Left renal cortex interstitium (tissue), 4 donors: ENCODE measurements at places on chromosomes 16 and 17. TPM values are rescaled to one million over a fixed set of nuclear protein-coding genes. Genes with fewer than 3 reads are reported as not detected.

DNA sequence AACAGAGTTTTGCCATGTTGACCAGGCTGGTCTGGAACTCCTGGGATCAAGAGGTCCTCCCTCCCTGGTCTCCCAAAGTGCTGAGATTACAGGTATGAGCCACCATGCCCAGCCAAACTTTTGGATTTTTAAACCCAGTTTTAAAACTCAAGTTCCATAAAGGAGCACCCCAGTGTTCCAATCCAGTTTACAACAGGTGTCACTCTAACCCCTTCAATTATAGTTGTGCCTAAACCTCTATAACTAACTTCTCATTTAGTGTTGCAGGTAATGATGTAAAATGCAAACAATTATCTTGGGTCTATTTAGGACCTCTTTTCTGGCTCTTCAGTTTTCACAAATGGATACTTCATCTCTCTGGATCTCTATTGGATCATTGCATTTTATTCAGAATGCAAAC lies 7.8 kb upstream of the ADAP2 start:
- no peak for DNase-seq

DNA sequence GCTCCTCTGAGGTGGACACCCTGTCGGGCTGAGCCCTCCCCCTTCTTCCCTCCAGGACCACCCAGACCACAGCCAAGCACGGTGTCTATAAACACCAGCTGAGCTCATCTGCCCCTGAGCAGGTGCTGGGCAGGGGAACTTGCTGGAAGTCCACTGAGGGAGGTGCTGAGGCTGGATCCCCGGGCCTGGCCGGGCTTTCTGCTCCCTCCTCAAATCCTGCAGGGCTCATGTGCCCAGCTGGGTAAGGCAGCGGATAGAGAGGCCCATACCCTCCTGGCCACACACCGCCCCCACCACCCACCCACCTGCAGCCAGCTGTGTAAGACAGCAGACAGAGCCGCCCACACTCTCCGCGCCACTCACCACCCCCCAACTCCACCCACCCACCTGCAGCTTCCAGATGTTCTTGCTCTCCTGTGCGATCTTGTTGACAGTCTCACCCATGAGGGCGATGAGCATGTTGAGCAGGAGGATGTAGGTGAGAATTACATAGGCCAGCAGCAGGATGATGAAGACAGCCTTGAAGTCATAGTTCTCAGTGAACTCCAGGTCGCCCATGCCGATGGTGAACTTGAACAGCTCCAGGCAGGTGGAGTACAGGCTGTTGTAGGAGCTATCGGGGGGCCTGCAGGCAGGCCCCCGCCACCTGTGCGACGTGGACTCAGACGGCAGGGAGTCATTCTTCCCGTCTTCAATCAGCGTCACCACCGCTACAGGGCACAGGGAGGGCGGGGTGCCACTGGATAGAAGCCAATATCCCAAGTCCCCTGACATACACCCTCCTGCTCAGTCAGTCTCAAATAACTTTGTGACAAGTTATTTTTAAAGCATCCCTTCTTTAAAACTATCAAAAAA lies 15.9 kb upstream of the TRPV3 start:
- DNase-seq = no peak

Gene TBC1D3K
- not detected for polyA plus RNA-seq

Gene CD300LB
- 0.26 TPM for polyA plus RNA-seq

Gene DCAF7
- polyA plus RNA-seq = 110 TPM

DNA sequence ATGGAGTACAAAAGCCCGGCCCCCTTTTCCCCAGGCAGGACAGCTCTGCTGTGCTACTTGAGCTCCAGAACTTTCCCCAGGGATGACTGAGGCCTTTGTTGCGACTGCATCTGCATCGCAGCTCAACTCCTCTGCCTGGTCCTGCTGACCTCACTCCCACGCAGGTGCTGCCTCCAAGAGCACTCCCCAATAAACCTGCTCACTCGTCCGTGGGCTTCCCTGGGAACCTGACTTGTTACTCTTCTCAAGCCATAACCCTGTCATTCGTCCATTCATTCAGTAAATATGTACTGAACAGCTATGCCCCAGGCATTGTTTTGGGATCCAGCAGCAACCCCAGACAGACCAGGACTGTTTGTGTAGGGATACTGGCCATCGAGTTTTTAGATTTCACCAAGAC lies 11.6 kb upstream of the RMI2 start:
- no peak for DNase-seq

Gene C17orf50
- 0.20 TPM for polyA plus RNA-seq

GRCh38 chr17:51546114-51546513 lies 285.8 kb downstream of the UTP18 start:
- DNase-seq = no peak

Gene CDK3
- polyA plus RNA-seq = 20.9 TPM

Gene RBFOX1
- 2.5 TPM for polyA plus RNA-seq

DNA sequence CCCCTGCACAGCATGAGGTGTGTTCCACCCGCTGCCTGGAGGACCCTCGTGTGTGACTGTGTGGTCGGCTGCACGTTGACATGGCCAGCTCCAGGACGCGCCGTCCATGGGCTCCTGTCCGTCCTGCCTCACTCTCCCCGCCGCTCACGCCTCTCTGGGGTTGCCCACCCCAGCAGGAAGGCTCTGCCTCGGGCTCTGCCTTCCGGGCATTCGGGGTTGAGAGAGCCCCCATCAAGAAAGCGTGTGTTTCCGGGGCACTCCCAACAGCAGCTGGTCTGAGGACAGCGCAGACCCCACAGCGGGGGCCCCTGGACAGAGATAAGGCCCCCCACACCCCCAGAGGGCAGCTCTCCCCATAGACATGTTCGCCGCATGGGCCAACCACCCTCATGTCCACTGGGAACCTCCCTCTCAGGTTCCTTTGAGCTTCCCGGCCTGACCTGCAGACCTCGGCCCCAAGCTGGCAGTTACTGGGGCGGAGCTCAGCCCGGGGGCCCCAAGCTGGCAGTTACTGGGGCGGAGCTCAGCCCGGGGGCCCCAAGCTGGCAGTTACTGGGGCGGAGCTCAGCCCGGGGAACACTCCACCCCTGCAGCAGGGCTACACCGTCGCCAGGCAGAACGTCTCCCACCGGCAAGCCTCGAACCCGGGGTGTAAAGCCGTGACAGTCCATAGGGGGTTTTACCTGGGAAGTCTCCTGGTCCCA lies 8.4 kb upstream of the PIEZO1 start:
- DNase-seq = no peak

- DNase-seq = no peak
These were observed 70.3 kb upstream of the C17orf78 start for GRCh38 chr17:37305406-37305905.

DNA sequence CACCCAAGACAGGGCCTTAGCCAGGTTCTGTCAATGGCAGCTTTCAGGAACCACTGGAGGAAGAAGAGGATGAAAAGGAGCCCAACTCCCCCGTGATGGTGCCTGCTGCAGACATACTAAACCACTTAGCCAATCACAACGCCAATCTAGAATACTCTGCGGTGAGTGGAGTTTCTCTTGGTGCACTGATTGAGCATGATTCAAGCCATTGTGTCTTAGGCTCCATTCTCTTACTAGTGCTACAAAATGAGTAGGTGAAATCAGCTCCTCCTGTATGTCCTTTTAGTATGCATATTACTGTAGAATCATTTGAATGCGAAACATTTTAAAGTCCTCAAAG lies 1.4 kb downstream of the SETD6 start:
- DNase-seq = no peak
